ENCODE measurements at places on chromosomes 3 and 15. TPM values are rescaled to one million over a fixed set of nuclear protein-coding genes. Genes with fewer than 3 reads are reported as not detected.

The DLG1 gene
- total RNA-seq: 102 TPM

The GOLGA6D gene
- total RNA-seq: not detected

The PROK2 gene
- total RNA-seq: not detected

The ADGRG7 gene
- not detected for total RNA-seq

The MESP2 gene
- total RNA-seq: 0.40 TPM

The ZDHHC23 gene
- 22.7 TPM for total RNA-seq

The CHMP2B gene
- 21.7 TPM for total RNA-seq

The UBE2E2 gene
- total RNA-seq: 48.5 TPM

The ANAPC13 gene
- 31.3 TPM for total RNA-seq

The C2CD4A gene
- not detected for total RNA-seq

The STAB1 gene
- 0.64 TPM for total RNA-seq

The LSAMP gene
- total RNA-seq: 0.02 TPM

GRCh38 chr3:4928277-4928789 is 50.9 kb upstream of the BHLHE40 start:
- DNase-seq: no peak

- no peak for DNase-seq
Measured at GRCh38 chr3:100516838-100517237, 24.4 kb downstream of the TMEM45A start.

DNA sequence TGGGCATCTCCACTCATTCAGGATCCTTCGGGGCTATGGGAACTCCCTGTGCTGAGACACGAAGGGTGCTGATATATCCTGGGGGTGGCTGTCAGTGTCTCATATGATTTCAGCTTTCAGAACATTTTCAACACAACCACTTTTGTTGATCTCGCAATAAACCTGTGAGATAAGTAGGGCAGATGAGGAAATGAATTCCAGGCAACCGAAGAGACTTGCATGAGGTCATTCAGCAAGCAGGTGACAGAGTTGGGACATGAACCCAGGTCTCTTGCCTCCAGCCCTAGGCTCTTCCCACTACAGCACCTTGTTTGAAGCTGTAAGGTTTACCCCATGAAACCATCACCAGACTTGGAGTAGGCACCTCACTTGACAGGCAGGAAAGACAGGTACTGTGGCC is 16.6 kb downstream of the DUOX1 start:
- DNase-seq: no peak

DNA sequence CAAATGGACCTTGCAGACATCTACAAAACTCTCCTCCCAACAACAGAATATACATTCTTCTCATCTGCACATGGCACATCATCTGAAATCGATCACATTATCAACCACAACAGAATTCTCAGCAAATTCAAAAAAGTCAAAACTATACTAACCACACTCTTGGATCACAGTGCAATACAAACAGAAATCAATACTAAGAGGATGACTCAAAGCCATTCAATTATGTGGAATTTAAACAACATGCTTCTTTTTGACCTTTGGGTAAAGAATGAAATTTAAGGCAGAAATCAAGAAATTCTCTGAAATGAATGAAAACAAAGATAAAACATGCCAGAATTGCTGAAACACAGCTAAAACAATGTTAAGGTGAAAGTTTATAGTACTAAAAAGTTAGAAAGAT is 358.1 kb downstream of the NSUN3 start:
- DNase-seq: no peak

- no peak for DNase-seq
Measured at GRCh38 chr3:15342246-15342645, 9.9 kb upstream of the SH3BP5 start.

DNA sequence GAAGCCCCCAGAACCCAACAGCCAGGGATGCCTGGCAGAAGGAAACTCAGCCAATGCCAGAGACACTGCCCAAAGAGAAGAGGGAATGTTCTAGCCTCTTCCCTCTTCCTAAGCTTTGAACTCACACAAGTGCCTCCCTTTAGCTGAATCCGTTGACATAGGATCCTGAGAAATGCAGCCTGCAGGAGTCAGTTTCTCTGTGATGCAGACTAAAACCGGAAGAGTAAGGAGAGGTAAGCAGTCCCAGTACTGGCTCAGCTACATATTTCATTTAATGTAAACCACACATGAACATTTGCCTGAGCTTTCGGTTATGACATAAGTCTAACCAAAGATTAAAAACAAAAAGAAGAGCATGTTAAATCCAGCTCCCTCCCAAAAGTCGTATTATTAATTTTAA is 768.7 kb downstream of the TBL1XR1 start:
- no peak for DNase-seq

DNA sequence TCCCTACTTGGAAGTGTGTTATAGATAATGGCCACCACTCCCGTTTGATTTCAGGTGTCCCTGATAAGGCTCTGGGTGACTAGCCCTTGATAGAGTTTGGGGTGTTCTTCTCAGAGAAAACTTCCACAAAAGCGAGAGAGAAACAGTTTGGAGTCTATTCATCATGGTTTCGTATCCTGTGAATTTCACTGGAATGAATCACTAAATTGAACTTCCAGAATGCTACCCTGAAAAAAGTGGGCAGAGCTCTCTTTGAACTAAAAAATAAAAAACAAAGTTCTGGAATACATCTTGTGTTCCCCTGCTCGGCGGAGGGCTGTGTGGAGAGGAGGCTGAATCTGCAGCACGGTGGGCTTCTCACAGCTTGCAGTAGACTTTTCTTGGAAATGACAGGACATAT is 52.8 kb upstream of the FAM98B start:
- no peak for DNase-seq

GRCh38 chr15:90191344-90191687 is 9.8 kb upstream of the SEMA4B start:
- DNase-seq: no peak

- no peak for DNase-seq
Measured at GRCh38 chr3:197889204-197889930, 60.6 kb upstream of the RPL35A start.

DNA sequence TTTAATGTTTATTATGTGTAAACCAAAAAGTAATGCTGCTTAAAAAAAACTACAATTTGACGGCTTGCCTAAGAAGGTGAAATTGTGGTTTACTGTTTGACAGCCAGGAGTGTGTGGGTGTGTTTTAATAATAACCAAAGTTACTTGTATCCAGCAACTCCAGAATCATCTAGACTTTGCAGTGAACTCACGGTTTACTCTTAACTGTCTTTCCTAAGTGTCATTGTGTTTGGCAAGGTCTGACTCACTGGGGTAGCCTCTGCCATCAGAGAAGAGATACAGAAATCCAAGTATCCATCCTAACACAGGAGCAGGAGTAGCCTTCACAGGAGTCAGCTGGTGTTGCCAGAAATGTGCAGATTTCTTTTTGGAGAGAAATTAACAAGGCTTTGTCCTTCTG is 151.1 kb downstream of the CTNNB1 start:
- no peak for DNase-seq

- no peak for DNase-seq
Measured at GRCh38 chr15:34233614-34234013, 8.8 kb downstream of the EMC4 start.

DNA sequence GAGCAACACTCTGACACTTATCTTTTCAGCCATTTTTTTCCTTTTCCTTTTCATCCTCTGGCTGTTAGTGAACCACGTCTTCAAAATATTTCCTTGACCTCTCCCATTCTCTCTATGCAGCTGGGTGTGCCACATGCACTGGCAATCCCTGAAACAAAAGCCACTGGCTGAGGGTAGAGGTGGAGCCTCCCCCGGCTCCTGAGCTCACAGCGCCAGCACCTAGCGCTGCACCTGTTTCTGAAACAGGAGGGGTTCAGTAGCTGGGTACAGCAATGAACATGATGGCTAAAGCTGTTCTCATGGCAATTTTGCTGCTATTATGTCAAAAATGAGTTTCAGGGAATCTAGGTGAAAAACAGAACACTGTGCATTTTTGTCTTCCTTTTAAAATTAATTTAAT is 314.7 kb upstream of the ATP10A start:
- no peak for DNase-seq

- no peak for DNase-seq
Measured at GRCh38 chr3:16103472-16103871, 71.0 kb upstream of the GALNT15 start.

- DNase-seq: no peak
Measured at GRCh38 chr3:22979581-22979980, 223.5 kb upstream of the UBE2E2 start.

DNA sequence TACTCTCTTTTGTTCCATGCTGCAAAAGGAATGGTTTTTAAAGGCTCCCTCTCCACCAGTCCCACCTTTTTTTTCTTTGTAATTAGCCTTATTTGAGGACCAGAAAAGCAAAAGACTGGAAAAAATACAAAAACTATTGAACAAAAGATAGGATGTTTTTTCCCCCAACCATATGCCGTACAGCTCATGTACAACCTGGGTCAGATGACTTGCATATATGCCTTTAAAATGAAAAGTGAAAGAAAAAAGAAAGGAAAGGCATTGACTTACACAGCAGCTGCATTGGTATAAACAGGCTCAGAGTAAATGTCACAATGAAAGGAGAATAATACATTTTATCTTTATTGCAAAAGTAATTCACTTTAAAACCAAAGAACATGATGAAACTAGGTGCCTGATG is 69.5 kb upstream of the CMC1 start:
- no peak for DNase-seq

DNA sequence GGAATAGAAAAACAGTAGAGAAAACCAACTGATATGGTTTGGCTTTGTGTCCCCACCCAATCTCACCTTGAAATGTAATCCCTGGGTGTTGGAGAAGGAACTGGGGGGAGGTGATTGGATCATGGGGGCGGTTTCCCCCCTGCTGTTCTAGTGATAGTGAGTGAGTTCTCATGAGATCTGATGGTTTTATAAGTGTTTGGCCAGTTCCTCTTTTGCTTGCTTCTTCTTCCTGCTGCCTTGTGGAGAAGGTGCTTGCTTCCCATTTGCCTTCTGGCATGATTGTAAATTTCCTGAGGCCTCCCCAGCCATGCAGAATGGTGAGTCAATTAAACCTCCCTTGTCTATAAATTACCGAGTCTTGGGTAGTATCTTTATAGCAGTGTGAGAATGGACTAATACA is 48.4 kb downstream of the EOMES start:
- DNase-seq: no peak

- DNase-seq: no peak
Measured at GRCh38 chr3:131960324-131960723, 74.5 kb downstream of the CPNE4 start.

- DNase-seq: no peak
Measured at GRCh38 chr3:46372492-46373359, 2.0 kb downstream of the CCR5 start.

- DNase-seq: no peak
Measured at GRCh38 chr3:50811893-50812292, 137.2 kb downstream of the DOCK3 start.

DNA sequence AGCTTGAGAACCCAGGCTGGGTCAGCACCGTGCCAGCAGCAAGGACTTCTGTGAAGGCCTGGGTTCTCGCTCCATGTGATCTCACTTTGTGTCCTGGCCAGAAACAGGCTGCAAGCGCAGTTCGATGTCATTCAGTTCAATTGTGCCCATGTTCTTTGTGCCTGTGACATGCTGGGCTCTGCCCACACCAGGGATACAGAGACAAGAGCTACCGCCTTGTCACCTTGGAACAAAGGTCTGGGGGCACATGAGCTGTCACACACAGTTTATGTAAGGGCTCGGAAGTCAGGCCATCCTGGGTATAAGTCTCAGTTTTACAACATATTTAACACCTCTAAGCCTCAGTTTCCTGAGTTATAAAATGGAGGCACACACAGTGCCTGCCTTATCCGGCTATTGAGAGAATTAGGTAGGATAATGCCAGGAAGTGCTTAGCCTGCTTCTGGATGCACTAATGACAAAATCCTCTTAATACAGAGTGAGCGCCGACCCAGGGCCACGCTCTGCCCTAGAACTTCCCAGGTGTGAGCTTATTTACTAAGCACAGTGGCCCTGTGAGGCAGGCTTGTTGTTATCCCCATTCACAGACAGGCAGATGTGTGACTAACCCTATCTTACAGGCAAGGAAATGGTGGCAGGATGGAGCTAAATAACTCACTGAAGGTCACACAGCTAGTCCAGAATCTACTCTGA is 50.4 kb upstream of the LIMD1 start:
- no peak for DNase-seq

DNA sequence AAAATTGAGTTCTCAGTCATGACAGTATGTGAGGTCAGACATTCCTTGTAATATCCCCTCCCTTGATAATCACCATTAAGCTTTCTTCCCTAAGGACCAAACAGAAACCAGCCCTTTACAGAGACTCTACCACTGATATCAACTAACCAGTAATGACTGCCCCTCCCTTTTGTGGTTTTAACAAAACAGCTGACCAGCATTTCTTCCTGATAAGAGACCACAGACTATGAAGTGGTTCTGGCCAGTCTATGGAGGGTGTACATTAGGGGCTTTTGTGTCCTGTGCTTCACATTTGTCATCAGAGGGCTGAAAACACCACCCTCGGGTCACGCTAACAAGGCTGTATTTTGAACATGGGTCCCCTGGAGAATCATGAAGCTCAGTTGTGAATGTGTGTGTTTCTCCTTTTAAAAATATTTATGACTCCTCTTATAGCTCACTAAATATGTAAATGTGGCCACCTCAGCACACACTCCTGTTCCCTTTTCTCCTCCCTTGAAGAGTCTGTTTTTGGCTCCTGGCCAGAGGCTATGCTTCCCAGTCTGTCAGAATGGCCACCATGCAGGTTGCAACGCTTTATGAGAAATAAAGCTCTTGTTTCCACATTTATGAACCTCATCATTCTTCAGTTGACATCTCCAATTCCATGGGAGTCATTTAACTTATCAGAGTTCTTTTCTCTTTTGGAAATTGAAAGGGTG is 239.3 kb downstream of the CPNE4 start:
- DNase-seq: no peak

- DNase-seq: no peak
Measured at GRCh38 chr3:19392150-19392549, 243.8 kb downstream of the KCNH8 start.

DNA sequence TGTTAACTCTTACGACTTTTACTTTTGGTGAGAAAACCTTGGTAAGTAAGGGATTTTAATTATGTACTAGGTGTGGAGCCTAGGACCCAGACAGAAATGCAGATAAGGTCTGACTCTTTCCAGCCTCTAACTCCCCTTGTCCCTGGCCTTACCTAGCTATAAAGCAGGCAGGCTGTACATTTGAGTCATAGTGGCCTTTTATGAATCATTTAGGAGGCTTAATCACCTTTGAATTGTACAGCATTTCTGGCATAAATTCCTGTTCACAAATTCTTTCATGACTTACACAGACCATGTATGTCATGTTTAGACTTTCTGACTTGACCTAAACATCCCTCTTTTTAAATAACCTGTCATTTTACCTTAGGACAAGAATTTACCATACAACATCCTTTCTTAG is 47.4 kb downstream of the CHCHD4 start:
- no peak for DNase-seq

DNA sequence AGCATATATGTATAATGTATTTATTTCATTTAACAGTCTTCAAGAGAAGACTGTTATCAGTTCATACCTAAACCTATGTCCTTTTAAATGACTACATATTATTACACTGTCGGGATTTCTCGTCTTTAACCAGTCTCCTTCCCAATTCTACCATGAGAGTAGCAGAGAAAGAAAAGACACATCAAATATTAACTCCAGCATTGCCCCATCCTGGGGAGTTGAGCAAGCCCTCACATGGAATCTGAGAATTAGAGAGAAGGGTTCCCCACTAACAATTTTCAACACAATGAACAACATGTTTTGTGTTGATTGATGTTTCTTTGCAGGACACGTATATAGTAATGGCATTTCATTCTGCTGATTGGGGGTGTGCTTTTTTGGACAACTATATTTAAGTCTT is 257.4 kb downstream of the ADAMTSL3 start:
- no peak for DNase-seq
